ENCODE measurements at places on chromosomes 5 and 9.

DNA sequence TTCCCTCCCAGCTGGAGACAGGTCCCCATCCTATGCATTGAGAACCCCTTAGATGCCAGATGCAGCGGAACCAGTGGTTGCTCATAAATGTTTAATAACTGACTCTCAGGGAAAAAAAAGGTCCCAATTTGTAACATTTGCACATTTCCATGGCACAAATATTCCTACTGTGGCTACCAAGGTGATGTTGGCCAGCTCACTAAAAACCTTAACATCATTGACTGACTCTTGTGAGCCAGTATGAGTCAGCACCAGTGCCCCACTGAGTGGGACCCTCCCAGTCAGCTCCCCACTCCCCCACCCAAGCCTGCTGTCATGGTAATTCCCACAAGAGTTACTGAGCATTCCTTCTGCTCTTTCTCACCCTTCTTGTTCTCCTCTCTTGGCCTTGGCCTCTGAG, 26.9 kb upstream of the FGD3 start:
- no peak for DNase-seq

GRCh38 chr5:163338-163620, 28.0 kb upstream of the LRRC14B start:
- no peak for DNase-seq

- DNase-seq = peak; percentile 55
These were observed 1.1 kb upstream of the ANXA2R start for GRCh38 chr5:43041110-43041668.

DNA sequence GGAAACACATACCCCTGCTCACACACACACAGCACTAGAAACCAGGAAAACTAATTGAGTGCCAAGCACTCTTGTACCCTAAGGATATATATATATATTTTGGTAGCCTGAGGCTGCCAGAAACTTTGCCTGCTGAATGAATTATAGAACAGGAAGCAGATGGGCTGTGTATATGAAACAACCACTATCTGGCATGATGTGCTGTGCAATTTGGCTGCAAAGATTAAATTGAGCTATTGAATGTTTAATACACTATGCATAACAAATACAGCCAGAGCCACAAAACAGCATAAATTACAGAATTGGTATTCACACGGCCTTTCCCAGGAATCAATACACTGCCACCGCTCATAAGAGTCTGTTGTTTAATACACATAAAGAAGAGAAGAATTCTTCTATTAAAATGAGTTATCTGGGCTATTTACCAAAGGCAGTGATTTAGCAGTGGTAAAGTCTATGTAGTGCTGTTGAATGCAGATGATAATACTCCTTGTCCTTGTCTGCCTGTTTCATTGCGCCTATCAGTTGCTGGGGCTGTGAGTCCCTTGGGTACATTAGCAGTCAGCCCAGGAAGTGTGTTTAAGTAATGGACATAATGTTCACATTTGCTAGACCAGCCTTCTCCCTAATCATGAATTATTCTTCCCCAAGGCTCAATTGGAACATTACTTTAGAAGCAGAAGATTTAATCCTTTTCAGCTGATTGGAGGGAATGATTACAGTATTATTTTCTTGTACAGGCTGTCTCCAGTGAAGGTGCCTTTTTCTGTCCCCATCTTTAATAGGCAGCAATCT, 294.3 kb downstream of the TLE1 start:
- no peak for DNase-seq

- no peak for DNase-seq
These were observed 38.6 kb upstream of the PITX1 start for GRCh38 chr5:135072387-135073281.

DNA sequence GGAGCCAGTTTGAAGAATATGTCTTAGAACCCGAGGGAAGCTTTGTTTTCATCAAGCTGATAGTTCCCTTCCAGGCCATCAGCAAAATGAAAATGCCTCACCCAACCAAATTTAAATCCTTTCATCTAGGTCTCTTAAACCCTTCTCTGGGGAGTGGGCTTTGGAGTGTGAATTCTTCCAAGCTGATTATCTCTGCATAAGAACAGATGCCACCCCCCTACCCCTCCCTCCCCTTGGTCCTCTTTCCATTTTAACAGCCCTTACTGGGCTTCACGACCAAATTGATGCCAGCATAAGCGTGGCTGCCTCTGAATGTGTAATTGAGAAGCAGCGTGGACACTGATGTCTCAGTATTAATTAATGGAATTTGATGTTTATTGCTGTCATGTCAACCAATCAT, 509.7 kb upstream of the CLINT1 start:
- DNase-seq = no peak

DNA sequence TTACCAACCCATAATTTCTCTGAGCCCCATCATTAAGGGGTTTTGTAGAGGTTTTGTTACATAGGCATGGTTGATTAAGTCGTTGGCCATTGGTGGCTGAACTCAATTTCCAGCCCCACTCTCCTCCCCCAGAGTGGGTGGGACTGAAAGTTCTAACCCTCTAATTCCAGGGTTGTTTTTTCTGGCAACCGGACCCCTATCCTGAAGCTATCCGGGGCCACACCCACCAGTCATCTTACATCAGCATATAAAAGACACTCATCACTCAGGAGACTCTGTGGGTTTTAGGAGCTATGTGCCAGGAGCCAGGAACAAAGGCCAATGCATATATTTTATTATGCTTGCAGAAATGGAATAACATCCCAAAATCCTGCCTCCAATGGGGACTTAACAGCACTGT, 186.0 kb downstream of the NXNL2 start:
- no peak for DNase-seq

DNA sequence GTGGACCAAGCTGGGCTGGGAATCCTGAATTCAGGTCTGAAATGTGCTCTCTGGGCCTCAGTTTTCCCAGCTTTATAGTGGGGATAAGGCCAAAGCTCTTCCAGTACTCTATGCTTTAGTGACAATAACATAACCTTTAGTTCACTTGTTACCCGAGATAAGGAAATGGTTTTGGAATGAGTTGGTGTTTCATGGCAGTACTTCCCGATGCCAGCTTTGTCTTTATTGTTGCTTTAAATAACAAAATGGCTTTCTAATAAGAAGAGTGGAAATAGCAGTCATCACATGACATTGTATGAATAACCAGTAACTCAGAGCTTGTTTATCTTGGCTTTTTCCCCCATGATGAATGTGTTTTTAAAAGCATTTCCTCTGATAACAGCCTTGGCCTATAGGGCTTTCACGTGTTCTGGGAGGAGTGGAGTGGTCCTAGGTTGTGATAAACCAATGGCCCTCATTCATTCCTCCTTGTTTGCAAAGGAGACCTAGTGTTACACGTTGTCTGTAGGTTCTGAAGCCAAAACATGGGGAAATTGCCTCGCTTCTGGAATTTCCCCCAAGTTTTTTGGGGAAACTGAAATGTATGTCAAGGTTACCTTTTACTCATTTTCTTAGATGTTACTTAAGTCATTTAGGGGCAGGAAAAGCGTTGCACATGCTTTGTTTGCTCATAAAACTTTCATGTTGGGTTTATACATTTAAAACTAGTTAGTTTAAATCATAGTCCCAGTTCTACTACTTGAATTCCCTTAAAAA, 53.7 kb downstream of the ZNF618 start:
- no peak for DNase-seq

GRCh38 chr9:8845808-8846207, 1046.2 kb upstream of the DMAC1 start:
- DNase-seq = no peak

DNA sequence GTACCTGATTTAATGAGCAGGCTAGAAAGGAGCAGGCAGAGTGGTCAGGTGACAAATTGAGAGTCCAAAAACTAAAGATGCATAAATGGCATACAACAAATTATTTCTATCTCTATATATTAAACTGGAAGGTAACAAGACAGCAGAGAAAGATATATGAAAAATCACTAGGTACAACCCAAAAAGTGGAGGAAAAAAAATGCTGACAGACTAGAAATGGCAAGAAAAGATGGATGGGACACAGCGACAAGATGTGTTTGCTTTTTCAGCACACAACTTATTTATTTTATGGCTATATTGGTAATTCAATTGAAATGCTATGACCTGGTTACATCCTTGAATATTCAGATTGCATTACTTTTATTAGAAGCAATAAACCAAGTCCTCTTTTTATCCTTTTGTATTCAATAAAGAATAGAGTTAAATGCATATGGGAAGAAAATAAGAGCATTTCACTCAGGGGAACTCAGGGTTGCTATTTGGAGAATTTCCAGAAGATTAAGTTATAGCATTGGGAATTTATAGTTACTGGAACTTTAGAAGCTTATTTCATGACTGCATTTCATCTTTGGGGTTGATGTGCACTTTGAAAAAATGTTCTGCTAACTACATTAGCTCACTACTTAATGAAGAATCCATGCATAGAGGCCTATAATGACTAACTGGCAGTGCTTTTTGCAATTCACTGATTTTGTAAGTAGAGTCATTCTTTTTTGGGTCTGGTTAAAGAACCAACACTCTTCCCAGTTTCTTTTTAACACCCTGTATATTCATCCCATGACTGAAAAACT, 566.6 kb upstream of the TUSC1 start:
- DNase-seq = no peak

DNA sequence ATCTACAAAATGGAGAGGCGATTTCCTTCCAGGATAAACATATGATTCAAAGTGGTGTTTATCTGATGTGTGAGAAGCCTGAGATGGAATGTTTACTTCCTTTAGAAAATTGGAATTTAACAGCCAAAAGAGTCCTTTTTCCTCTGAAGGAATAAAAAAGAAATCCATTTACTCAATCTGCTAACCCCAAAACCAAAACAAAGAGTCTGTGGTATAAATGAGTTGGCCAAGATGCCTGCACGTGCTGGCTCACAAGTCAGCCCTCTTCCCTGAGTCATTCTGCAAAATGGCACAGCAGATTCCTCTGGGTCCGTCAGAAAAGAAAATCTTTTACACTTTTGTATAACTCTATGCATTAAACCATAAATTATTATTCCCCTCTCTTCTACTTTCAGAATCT, 60.8 kb downstream of the EBF1 start:
- no peak for DNase-seq

- DNase-seq = no peak
These were observed 117.8 kb upstream of the SARDH start for GRCh38 chr9:133855802-133856521.

GRCh38 chr5:174155281-174155680, 109.8 kb downstream of the NSG2 start:
- no peak for DNase-seq

DNA sequence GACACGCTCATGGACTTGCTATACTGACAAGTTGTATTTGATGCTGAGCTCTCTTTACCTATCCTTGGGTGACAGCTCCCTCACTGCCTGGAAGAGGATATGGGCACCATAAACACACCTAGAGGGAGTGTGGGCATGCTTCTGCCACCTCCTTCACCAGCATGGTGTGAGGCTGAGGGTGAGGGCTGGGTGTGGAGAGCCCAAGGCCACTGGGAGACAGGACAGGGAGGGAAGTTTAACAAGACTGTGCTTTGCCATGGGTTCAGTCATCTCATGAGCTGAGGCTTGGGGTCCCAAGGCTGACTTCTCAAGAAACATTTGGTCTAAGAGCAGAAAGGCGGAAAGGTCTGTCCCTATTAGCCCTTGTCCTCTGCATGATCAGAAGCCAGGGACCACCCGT, 93.6 kb upstream of the ANKRD55 start:
- no peak for DNase-seq

GRCh38 chr9:92294297-92294676, 790 bp upstream of the IARS1 start:
- peak; percentile 31 for DNase-seq

DNA sequence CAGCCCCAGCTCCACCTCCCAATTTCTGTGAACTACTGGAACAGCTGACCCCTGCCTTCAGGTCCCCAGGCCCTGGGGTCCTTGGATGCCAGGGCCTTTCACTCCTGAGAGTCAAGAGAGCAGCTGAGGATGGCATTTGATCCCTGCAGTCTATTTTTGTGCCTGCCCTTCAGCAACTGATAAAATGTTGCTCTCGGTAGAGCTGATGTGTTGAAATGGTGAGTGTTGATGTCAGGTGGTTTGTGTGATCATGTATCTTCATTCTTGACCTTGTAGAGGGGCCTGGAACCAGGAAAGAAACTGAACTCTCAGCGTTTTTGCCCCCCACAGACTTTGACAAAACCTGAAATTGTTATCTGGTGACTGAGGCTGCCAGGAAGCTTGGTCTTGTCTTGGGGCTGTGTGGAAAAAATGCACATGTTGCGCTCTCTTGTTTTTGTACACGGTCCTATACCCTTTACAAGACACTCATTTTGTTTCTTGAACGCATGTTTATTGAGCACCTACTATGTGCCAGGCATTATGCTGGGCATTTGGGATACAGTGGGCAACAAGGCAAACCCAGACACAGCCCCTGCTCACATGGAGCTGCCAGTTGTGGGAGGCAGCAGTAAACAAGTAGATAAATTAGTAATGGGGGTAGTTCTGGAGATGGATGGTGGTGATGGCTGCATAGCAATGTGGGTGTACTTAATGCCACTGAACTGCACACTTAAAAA, 78.3 kb downstream of the PPARGC1B start:
- no peak for DNase-seq

GRCh38 chr9:90061187-90061586, 456.4 kb downstream of the GADD45G start:
- no peak for DNase-seq

GRCh38 chr5:10460252-10460906, 18.7 kb downstream of the ROPN1L start:
- DNase-seq = no peak

DNA sequence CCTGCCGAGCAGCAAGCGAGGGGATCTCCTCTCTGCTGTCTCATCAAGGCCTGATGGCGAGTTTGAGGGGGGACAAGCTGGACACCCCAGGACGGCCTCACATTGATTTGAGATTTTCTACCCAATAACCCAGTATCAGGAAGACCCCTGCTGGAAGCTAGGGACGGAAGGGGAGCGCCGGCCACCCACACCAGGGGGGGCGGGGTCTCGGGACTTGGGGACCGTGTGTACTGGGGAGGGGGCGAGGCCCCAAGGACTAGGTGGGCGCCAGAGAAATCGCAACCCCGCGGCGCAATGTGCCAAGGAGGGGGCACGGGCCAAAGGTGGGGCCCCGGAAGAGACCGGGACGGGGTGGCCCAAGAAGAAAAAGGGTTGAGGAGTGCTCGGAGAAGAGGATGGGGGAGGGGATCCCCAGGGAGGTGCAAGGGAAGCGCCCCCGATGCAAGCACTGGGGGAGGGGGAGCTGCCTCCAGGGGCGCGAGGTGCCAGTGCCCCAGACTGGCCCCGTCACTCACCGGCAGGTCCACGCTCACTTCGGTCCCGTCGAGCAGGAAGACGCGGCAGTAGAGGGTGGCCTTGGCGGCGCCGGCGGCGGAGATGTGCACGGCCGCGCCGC, 1.1 kb downstream of the EPB41L4B start:
- peak; percentile 18 for DNase-seq

GRCh38 chr9:84921175-84921574, 251.6 kb downstream of the NTRK2 start:
- no peak for DNase-seq
